Breast epithelium (tissue), 4 donors: ENCODE measurements at places on chromosomes 4 and X. TPM values are rescaled to one million over a fixed set of nuclear protein-coding genes. Genes with fewer than 3 reads are reported as not detected.

HAND2 gene
- total RNA-seq, result 29.6 TPM

ETDA gene
- total RNA-seq, result not detected

TCEAL7 gene
- 2.9 TPM for total RNA-seq

SPANXB1 gene
- not detected for total RNA-seq

NDNF gene
- 2.6 TPM for total RNA-seq

DRP2 gene
- under 0.01 TPM for total RNA-seq

RNF175 gene
- 5.9 TPM for total RNA-seq

MAGEC2 gene
- not detected for total RNA-seq

MAGEA1 gene
- not detected for total RNA-seq

PRR32 gene
- not detected for total RNA-seq

WNK3 gene
- total RNA-seq, result 3.3 TPM

PPP4R3C gene
- total RNA-seq, result not detected

FHDC1 gene
- total RNA-seq, result 2.3 TPM

TRMT44 gene
- total RNA-seq, result 24.6 TPM

GUCY1A1 gene
- 8.2 TPM for total RNA-seq

USP11 gene
- total RNA-seq, result 42.0 TPM

HSFX2 gene
- not detected for total RNA-seq

CCSER1 gene
- 73.3 TPM for total RNA-seq

SORCS2 gene
- 0.80 TPM for total RNA-seq

SH3RF1 gene
- total RNA-seq, result 37.0 TPM

PROM1 gene
- total RNA-seq, result 40.0 TPM

SRPK3 gene
- 1.3 TPM for total RNA-seq

KIT gene
- 75.4 TPM for total RNA-seq

FAM184B gene
- total RNA-seq, result not detected

KLHL15 gene
- 6.9 TPM for total RNA-seq

TNIP3 gene
- total RNA-seq, result not detected

SH3D19 gene
- total RNA-seq, result 82.9 TPM

AREG gene
- 3.4 TPM for total RNA-seq

NEXMIF gene
- 1.8 TPM for total RNA-seq

MRPL1 gene
- 26.3 TPM for total RNA-seq

TMEM35A gene
- 0.15 TPM for total RNA-seq

SGCB gene
- 22.2 TPM for total RNA-seq

MAMLD1 gene
- total RNA-seq, result 2.3 TPM

ZFP92 gene
- 0.29 TPM for total RNA-seq

PABPC5 gene
- 3.0 TPM for total RNA-seq

UGT2A2 gene
- total RNA-seq, result not detected

GPR34 gene
- total RNA-seq, result 18.0 TPM

HTN3 gene
- total RNA-seq, result not detected

CCDC158 gene
- total RNA-seq, result 5.4 TPM

PNMA6F gene
- total RNA-seq, result not detected

CXCL1 gene
- 31.3 TPM for total RNA-seq

HMX1 gene
- total RNA-seq, result not detected

SMPX gene
- total RNA-seq, result 1.0 TPM

PPEF2 gene
- not detected for total RNA-seq

FATE1 gene
- total RNA-seq, result not detected

CENPVL3 gene
- total RNA-seq, result not detected

CDS1 gene
- 9.8 TPM for total RNA-seq

DKC1 gene
- 23.2 TPM for total RNA-seq

APLN gene
- 4.5 TPM for total RNA-seq

BEND2 gene
- total RNA-seq, result not detected

HSFX4 gene
- not detected for total RNA-seq

UGT2B11 gene
- total RNA-seq, result 18.4 TPM

PAK3 gene
- 1.9 TPM for total RNA-seq

RAI2 gene
- 38.9 TPM for total RNA-seq

CEP135 gene
- 4.8 TPM for total RNA-seq

MAGED1 gene
- total RNA-seq, result 49.2 TPM

IL13RA1 gene
- 71.4 TPM for total RNA-seq

TRIM61 gene
- total RNA-seq, result 0.44 TPM

NLGN4X gene
- total RNA-seq, result 0.64 TPM
